Amniotic stem cell (primary cell): ENCODE measurements at places on chromosomes 13 and 19.
A peak's percentile ranks its signal among the peaks of the same experiment; 100 is the strongest.

GRCh38 chr13:32175307-32175706 lies 139.9 kb downstream of the ZAR1L start:
- DNase-seq = no peak

DNA sequence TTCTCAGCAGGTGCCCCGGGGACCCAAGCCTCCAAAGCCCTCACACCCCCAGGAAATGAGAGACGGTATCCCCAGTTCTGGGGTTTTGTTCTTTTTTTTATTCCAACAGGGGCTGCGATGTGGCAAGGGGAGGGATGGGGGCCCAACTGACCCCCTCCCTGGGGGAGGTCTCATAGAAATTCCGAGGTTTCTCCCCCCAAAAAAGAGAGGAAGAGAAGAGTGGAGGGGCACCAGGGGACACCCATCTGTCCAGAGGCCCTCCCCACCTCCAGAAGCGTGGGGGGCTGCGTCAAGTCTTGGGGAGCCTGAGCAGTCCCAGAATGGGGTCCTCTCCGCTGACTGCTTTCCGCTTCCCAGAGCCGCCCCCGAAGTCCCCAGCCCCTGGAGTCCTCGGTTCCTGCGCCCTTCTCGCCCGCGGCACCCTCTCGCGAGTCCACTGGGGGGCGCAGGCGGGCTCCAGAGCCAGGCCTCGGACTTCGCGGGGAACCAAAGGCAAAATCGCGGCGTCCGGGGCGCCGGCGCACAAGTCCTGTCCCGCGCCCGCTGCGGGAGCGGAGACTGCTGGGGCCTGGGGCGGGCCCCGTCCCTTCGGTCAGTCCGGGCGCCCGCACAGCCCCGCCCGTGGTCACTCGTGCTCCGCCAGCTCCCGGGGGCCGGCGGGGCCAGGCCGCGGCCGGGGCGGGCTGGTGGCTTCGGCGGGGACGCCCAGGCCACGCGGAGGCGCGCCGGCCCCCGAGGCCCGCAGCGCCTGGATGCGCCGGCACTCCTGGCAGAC lies 4.4 kb upstream of the ATP1A3 start:
- DNase-seq = no peak

DNA sequence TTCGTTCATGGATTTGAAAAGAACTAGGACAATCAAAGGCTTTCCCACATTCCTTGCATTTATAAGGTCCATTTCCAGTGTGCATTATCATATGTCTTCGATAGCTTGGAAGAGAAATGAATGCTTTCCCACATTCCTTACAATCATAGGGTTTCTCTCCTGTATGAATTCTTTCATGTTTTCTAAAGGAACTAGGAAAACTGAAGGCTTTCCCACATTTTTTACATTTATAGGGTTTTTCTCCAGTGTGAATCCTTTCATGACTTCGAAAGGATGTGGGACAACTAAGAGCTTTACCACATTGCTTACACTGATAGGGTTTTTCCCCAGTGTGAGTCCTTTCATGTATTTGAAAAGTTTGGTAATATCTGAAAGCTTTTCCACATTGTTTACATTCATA lies 19.8 kb downstream of the ZNF709 start:
- no peak for DNase-seq

- DNase-seq = no peak
Measured at GRCh38 chr19:48090281-48090802, 20.3 kb downstream of the PLA2G4C start.

GRCh38 chr19:35209646-35210045 lies 18.9 kb downstream of the FAM187B start:
- DNase-seq = no peak

DNA sequence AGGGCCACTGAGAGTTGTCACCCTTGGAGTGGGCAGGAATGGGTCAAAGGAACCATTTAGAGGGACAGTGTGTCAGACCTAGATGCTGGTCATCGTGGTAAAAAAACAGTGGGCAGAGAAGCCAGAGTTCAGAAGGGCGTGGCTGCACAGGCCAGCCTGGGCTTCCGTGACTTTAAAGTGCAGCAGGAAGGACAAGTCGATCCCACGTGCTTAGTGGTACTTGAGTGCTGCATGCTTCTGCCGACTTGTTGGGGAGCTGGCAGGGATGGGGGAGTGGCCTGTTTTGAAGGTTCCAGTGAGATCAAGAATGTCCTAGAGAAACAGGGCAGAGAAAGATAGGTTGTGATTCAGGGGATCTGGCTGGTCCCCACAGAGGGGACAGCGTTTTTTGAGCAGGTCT lies 17.0 kb downstream of the LYL1 start:
- DNase-seq = no peak

DNA sequence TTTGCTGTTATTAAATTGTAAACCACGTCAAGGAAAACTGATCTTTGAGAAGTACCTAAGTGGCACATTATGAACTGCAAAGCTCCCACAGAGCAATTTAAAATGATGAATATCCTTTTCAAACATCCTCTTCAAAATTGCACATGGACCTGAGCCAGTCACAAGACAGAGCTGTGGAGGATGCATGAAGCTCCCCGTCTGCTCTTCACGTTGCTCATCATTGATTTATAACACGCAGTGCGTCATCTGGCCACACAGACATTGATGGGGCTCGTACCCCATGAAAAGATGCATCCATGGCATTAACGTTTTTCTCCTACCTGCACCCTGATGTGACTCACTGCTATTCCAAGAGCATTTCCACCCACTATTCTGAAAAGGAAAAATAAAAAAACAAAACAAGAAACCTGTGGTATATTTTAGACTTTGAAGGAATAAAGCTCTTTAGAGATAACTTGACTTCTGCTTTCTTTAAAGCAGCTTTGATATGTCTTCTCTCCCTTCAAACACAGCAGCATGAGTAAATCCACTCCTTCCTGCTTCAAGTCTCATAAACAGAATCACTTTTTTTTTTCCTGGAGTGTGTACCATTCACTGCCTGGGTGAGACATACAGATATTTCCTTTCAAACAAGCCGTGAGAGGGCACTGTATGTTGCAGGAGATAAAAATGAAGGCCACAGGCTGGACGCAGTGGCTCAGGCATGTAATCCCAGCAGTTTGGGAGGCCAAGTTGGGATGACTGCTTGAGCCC lies 7.2 kb upstream of the SERTM1 start:
- no peak for DNase-seq

DNA sequence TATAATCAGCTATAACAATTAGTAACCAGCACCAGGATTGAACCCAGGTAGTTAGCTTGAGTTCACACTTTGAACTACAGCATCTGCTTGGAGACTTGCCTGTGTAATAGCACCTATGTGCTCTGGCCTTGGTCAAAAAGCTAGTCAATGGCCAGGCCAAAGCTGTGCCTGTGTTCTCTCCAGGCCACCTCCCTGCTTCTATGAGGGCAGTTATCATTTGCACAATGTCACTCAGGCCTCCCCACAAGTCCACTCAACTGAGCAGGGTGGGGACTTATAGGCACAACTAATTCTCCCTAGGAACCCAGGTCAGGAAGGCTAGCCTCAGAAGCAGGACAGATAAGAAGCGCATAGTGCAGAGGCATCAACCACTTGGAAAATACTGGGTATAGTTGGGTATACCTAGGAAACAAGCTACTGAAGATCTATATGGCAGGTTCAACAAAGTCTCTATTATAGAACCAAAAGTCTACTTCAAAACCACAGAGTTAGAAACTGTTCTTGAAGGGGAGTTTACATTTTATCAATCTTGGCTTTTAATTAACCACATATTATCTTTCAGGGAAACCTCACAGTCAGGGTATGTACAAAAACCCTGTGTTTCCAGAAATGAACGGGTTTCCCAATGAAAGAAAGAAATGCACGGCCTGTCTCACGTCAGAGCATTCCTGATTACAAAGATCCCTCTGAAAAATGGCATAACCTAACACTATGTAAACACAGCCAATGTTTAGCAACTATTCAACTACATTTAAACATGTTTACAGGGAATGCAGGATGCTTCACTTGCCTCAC lies 140.9 kb downstream of the ABCC4 start:
- no peak for DNase-seq

DNA sequence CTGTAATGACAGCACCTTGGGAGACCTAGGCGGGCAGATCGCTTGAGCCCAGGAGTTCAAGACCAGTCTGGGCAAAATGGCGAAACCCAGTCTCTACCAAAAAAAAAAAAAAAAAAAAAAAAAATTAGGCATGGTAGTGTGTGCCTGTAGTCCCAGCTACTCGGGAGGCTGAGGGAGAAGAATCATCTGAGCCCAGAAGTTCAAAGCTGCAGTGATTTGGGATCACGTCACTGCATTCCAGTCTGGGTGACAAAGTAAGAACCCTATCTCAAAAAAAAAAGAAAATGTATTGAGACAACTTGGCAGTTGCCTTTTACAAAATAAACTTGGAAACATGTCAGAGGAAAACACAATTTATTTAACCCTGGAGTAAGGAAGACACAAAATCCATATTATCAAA lies 26.8 kb downstream of the RBM26 start:
- no peak for DNase-seq

GRCh38 chr13:81760316-81760715 lies 1419.4 kb upstream of the SPRY2 start:
- DNase-seq = no peak

- peak; percentile 64 for DNase-seq
Measured at GRCh38 chr13:33918199-33918932, 100.4 kb downstream of the RFC3 start.

DNA sequence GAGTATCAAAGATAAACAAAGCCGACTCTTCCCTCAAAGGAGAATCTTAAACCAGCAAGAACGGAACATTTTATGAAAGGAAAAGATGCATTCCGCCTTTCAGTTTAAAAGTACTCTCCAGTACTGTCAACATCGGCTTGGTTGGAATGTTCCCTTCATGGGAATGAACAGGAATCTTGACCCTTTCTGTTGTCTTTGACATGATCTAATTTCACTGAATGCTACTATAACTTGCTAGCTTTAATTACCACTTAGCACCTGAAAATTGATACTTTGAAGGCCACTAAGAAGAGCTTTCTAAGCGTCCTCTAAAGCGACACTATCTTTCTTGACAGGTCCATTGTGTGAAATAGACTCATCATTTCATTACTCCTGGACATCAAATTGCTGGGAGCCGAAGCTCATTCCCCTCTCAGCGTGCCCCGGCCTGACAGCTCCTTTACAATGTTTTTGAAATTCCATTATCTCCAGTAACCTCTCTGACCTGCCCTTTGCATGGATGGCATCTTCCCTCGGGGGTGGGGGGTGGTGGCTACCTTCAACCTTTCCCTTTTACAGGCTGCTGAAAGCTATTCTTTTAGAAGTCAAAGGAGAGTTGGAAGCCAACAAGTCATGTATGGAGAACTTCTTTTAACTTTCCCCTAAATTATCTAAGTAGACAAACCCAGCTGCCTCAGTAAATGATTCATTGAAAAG lies 67.9 kb downstream of the EFNB2 start:
- DNase-seq = no peak

DNA sequence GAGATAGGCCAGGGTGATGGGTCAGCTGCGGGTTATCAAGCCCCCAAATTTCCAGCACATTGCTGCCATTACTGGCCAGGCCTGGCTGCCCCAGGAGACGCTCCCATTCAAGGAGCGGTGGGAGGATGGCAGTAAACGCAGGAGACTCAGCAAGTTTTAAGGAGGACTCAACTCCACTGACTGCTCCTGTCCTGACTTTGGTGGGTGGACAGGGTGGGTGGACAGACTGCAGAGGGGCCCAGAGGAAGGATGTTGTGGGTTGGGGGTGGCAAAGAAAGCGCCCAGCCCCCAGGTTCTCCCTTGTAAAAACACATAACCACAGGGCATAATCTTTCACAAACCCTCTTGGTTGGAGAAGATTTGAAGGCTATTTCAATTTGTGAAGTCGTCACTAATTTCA lies 4.4 kb downstream of the GJB6 start:
- DNase-seq = no peak

- DNase-seq = no peak
Measured at GRCh38 chr13:94761407-94761806, 49.1 kb upstream of the SOX21 start.

DNA sequence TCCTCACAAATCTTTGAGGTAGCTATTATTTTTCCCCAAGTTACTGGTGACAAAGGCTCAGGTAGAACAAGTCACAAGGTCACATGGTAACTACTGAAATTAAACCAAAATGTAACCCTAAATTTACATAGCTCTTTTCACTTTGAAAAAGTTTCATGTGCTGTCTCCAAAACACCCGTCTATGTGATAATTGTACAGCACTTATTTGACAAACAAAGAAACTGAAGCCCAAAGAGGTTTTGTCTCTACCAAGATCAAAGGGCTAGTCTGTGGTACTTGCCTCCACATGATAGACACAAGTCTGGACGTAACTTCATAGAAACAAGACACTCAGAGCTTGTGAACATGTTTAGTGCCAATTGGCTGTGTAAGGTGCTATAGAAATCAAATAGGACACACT lies 108.3 kb downstream of the SACS start:
- no peak for DNase-seq

GRCh38 chr19:41376998-41377365 lies 649 bp downstream of the TMEM91 start:
- DNase-seq = no peak

DNA sequence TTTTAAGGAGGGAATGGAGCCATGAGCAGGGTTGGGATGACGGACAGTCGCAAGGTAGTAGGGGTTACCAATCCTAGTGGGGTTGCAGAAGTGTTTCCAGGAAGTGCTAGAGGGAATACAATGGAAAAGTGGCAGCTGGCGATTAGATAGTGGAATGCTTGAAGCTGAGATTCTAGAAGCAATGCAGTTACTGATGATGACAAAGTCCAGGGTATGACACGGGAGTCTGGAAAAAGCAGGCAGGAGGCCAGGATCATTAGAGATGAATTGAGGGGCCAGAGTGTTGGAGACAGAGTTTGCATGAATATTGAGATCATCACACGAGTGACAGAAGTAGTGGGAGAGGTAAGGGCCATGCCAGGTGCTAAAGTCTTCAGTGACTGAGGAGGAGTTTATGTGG lies 17.3 kb upstream of the KL start:
- DNase-seq = no peak

DNA sequence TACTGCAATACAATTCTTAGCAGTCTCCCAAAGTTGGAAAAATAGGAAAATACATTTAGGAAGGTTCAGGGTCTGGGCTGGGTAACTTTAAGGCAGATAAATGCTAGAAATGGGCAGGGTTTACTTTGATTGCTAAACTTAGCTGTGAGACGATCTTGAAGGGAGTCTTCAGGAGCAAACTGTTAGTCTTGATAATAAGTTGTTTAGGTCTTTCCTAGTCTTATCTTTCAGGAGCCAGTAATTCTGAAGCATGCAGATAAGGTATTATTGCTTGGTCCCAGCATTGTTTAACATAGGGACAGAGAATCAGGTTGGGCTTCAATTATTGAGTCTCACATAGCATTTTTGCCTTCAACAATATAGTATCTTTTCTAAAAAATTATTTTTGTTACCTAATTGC lies 262.4 kb upstream of the MIR17HG start:
- no peak for DNase-seq

DNA sequence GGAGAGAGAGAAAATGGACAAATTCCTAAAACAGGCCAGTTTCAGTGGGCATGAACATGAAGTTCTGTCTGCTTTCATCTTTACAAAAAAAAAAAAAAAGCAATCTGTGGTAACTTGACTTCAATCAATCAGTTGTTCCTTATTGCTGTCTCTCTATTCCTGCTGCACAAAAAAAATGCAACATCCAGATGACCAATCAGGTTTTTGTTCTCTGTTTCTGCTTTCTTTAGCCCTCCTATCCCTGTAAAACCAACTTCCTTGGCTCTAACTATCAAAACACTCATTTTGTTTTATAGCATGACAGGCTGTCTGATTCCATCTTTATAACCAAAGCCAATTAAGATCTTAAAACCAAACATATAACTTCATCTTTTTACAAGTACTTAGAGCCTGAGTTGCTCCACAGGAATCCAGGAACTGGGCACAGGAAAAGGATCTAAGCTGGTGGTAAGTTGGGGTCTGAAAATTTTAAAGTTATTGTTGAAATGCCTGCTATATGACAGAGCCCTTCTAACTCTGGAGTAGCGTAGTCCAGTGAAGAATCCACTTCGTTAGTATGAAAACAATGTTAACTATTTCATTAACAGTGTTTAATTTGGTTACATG lies at the start of gene FPR3:
Gene FPR3 (plus strand): TSS at position 273 of the 606 bp plus-strand sequence. CDS start 28,592 bp downstream, outside the sequence.
- DNase-seq = no peak
